ENCODE measurements at places on chromosomes 6 and 20.
A peak's percentile ranks its signal among the peaks of the same experiment; 100 is the strongest.

DNA sequence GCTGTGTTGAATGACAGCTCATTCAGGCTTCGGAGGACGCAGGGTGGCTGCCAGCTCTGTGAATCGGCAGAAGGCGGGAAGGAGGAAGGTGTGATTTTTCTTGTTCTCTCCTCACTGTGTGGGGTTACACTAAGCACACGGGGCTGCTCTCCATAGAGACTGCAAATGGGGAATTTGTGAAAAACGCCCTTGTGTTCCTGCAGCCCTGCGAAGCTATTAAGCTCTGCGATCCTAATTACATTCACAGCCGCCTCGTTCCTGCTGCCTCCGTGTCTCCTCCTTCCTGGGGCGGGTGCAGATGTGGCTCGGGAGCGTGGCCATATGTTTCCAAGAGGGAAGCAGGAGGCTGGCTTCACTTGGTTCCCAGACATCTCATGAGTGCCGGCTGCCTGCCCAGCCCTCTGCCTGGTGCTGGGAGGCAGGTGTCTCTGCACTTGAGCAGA is 124.0 kb downstream of the TOX2 start:
- no peak for DNase-seq

GRCh38 chr6:15368186-15368585 is 122.3 kb downstream of the JARID2 start:
- no peak for DNase-seq

- no peak for DNase-seq
Measured at GRCh38 chr20:62970307-62971210, 18.1 kb downstream of the SLC17A9 start.

DNA sequence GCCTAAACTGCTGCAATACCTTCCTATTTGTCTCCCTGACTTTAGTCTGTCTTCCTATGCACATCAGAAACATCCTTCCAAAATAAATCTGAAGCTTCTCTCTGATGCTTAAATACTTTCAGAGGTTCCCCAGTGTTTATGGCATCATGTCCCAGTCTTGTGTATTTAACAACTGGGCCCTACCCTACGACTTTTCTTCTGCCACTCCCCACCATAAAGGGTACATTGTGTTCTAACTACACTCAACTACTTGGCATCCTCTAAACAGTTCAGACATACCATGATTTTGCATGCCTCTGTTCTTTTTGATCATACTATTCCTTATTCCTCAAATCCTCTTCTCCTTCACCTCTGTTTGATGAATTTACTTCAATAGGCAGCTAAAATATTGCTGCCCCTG is 143.0 kb upstream of the KCNK16 start:
- DNase-seq: no peak

- DNase-seq: no peak
Measured at GRCh38 chr6:6582131-6582530, 6.4 kb upstream of the LY86 start.

DNA sequence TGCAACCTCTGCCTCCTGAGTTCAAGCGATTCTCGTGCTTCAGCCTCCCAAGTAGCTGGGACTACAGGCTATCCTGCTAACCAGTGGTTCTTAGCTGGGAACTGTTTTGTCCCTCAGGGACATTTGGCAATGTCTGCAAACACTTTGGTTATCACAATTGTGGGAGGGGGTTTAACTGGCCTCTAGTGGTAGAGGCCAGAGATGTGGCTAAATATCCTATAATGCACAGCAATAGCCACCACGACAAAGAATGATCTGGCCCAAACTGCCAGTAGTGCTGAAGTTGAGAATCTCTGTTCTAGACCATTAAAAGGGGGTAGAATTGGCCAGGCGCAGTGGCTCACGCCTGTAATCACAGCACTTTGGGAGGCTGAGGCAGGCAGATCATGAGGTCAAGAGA is 28.8 kb downstream of the AKIRIN2 start:
- no peak for DNase-seq

DNA sequence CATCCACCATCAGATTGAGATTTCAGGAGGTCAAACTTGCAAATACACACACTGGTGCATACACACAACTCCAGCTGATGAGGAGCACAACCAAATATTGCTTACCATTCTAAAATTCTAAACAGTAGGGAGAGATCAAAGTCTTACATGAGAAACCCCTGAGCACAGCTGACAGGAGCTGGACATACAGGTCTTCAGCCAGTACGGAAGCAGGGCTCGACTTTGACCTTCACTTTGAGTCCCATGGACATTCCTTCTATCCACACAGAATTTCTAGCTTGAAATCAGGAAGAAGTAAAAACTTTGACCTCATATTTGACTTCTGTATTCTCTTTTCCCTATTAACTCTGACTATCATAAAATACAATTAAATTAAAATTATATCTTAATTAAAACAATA is 90.2 kb downstream of the PRKN start:
- DNase-seq: no peak

DNA sequence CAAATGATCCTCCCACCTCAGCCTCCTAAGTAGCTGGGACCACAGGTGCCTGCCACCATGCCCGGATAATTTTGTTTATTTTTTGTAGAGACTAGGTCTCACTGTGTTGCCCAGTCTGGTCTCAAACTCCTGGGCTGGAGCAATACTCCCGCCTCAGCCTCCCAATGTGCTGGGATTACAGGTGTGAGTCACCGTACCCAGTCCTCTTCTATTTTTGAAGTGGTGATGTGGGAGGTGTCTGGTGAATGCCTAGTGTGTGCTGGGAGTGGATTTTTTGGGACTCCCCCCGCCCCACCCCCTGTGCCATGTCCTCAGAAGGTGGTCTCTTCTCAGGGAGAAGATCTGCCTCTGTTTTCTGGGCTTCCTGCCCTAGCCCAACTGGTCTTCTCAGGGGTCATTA is 47.9 kb upstream of the CLDN20 start:
- DNase-seq: no peak

DNA sequence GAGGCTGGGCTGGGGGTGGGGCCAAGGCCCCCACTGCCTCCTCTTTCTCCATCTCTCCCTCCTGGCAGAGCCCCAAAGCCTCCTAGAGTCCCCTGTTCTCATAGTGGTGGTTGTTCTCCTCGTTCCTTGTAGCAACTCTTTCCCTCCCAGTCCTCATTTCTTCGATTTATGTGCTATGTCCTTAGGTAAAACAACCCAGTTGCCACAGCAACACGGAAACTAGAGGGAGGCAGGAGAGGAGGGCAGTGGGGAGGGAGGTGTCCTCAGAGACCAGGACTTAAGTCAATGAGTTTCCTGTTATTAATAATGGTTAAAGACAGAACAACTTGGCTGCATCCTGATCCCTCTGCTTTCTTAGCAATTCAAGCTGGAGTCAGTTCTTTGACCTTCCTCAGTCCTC is 161.0 kb downstream of the INSM1 start:
- no peak for DNase-seq

- DNase-seq: no peak
Measured at GRCh38 chr6:141105481-141105880, 1027.2 kb upstream of the GJE1 start.

GRCh38 chr20:719816-720215 is 44.2 kb upstream of the SCRT2 start:
- DNase-seq: no peak

DNA sequence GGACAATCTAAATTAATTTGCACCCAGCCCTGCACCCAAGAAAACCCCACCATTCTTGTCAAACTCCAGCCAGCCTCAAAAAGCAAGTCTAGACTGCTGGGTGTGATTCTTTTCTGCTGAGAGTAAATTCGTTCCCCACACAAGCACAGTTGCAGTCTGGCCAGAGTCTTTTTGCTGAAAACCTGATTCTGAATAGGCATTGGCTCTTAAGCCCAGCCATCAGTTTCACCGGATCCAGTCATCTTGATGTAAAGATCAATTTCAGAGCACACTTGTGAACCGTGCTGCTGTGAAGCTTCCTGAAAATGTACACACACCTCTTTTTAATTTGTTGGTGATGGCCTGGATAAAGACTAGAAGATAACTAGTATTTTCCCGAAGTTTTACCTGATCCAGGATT is 159.4 kb upstream of the GGTLC1 start:
- DNase-seq: no peak

DNA sequence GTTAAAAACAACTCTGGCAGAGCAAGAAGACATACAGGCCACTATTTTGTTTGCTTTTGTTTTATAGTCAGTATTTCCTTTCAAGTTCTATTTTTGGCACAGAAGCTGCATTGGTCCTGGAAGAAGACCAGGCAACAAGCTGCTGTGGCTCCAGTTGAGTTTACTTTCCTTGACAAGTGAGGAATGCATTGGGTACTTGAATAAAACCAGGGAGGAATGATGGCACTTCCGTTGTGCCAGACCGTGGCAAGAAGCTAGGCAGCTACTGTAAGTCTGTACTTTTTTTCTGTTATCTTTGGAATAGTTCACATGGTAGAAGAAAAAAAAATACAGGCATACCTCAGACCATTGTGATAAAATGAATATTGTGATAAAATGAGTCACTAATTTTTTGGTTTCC is 66.3 kb downstream of the NCOA3 start:
- no peak for DNase-seq

DNA sequence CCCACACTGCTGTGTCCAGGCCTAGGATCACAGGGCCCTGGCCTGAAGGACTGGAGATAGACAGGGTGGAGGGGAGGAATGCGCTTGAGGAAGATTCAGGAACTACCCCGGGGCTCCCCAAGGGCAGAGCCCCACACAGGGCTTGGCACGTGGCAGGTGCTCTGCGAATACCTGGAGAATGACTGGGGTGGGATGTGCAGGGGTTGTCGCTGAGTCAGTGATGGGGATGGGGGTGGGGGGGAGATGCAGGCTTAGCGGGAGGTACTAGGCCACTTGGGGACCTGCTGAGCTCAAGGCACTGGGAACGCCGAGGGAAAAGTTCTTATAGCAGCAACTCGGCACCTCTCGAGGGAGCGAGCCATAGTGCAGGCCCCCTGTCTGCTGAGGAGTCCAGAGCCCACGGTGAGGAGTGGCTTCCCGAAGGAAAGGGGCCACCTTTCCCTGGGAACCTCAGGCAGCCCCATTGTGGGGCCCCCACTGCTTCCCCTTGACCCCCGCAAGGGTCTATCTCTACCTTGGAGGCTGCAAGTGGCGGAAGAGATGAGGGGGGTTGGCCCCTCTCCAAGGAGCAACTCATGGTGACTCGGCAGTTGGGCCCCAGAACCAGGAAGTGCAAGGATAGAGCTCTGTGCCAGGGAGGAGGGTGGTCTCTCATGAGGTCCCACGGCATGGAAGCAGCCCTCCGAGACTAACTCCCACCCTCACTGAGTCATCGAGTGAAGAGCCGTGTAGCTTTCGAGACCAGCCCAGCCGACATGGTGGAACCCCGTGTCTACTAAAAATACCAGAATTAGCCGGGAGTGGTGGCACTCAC is 33.1 kb downstream of the SRC start:
- no peak for DNase-seq

DNA sequence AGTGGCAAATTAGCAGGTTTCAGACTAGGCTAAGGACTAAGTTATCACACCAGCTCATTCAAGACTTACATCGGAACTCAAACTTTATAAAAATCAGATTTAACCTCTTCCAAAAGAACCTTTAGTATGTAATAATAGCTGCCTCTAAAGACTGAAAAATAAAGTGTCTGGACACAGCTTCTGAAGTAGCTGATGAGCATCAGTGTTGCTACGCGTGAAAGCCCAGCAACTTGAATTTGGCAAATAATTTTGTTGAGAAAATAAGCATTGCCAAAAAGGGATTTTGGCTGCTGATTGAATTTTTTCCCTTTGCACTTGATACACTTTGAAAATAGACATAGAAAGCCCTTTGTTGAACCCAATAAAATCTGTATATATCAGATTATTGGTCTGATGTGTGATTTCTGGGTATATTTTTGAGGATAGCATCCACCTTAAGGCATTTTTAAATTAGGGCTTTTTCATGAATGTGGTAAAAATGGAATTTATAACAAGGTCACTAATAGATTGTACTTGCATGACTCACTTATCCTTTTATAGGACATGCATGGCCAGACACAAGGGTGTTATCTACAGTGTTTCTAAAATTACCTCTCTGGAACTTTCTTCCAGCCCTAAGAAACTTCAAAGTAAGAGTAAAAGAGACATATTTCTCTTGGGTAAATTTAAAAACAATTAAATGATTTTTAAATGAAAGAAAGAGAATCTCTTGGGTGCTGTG is 350.4 kb downstream of the TENT5A start:
- DNase-seq: no peak

GRCh38 chr20:37759052-37759553 is 65.3 kb downstream of the CTNNBL1 start:
- DNase-seq: no peak

- DNase-seq: no peak
Measured at GRCh38 chr6:34671801-34672656, 24.5 kb downstream of the ILRUN start.

DNA sequence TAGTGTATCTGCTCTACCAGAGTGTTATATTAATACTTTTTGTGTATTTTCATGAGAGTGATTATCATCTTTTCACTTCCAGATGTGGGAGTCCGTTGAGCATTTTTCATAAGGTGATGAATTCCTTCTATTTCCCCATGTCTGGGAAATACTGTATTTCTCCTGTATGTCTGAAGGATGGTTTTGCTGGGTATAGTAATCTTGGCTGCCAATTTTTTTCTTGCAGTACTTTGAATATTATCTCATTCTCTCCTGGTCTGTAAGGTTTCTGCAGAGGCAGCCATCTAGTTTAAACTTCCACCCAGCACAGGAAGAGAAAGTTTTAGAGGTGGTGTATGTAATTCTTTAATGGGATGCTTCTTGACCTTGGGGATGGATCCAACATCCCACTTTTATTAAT is 15.4 kb upstream of the DYNLRB1 start:
- DNase-seq: no peak

GRCh38 chr6:43215066-43215465 is 14.2 kb downstream of the DNPH1 start:
- DNase-seq: no peak

- DNase-seq: no peak
Measured at GRCh38 chr20:46965477-46965876, 70.8 kb downstream of the EYA2 start.

GRCh38 chr6:41449399-41450245 is 96.6 kb upstream of the FOXP4 start:
- DNase-seq: no peak

DNA sequence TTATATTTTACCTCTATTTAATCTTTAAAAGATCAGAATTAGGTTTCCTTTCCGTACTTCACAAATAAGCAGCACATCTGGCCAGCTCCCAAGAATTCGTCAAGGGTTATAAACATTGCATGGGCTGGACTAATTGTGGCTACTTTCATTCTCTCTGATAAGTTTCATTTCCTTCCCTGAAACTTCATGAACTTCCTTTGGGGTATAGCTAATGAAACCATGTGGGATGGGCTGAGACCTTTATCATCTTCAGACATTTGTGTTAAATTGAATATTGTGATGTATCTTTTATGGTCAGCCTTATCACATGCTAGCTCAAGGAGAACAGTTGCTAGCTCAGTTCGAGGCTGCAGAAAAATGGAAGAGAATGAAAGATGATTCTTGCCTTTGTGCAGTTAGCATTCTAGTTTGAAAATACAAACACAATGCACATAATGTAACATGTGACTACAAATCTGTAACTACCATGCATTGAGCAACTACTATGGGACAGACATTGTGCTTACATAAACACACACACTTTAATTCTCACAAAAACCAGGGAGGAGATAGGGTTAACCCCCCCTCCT is 1.7 kb upstream of the GMPR start:
- no peak for DNase-seq

GRCh38 chr20:53547664-53548239 is 45.9 kb downstream of the ZNF217 start:
- DNase-seq: peak; percentile 40
